ENCODE measurements at places on chromosomes 5 and 9.

DNA sequence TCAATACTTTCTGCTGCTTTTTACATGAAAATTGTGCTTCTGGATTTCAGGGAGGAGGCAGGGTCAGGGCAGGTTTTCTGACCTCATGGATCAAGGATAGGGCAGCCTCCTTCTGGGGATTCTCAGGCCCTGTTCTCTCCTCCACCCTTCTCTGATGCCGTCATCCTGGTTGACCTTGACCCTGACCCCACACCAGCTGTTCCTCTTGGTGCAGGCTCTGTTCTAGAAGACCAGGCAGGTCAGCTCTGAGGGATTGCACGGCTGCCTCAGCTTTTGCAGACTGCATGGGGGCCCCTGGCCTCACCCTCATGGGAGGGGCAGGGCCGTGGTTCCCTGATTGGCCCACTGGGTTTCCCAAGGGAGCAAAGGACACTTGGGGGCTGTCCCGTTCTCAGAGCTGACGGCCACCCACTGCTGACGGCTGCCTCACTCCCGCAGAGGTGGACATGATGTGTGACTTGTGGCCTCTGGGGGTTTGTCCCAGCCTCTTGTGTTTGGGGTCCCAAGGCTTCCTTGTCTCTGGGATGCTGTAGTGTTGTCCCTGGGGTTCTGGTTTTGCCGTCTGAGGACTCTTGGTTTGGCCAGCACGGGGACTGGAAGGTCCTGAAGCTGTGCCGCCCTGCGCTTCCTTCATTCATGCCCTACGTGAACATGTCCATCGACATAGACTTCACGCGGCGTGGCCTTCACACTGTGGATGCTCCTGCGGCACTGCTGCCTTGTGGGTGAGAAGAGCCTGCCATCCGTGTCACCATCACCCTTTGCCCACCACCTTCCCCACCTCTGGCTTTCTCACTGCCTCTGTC is 34.5 kb downstream of the CEP72 start:
- no peaks in the 10 kb centered on the region for H3K27me3 ChIP-seq
- no peaks in the 10 kb centered on the region for H3K4me1 ChIP-seq
- H3K4me3 ChIP-seq: no peak overlapping the region
- H3K36me3 ChIP-seq: peaks cover 4% of the 10 kb centered on the region
- no peak overlapping the region for H3K27ac ChIP-seq

- no peaks in the 10 kb centered on the region for H3K27me3 ChIP-seq
- H3K36me3 ChIP-seq: no peaks in the 10 kb centered on the region
- H3K27ac ChIP-seq: no peak overlapping the region
Measured at GRCh38 chr9:87875060-87875459, 7.6 kb upstream of the SPATA31E1 start.

DNA sequence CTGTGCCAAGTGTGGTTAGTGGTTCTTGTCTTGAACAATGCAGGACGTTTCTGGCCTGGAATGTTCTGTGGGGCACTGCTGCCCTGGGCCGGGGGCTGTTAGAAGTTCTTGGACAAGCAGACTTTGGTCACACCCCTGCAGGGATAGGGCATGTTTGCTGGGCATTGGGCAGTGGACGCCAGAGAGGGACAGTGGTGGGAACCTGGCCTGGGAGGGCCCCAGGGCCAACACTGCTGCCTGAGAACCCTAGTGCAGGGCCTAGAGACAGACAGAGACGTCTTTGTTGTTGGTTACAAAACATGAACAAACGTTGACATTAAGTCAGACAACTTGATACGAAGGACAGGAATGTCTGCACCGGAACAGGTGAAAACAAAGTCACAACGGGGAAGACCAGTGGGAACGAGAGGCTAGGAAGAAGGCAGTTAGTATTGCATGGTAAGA is 57.0 kb downstream of the WNK2 start:
- H3K27ac ChIP-seq: no peak overlapping the region
- peaks cover 8% of the 10 kb centered on the region for H3K4me1 ChIP-seq
- no peaks in the 10 kb centered on the region for H3K27me3 ChIP-seq
- H3K36me3 ChIP-seq: peaks cover 7% of the 10 kb centered on the region
- no peak for DNase-seq
- H3K4me3 ChIP-seq: no peak overlapping the region

DNA sequence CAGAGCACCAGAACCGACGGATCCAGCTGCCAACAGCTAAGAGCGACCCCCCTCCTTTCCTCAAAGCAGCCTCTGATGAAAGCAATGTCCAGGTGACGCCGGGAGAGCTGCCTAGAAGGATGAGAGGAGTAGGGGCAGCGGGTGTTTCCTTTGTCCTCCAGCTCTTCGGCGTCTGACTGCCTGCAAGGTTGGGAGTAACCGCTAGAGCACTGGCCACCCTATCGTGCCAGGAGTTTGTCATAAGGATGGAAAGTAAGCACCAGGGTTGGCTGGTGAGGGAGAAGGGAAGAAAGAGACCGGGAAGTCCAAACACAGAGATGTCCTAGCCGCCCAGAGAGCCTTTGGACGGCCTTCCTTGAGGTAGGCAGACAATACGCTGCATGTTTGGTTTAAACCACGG is 10.8 kb downstream of the MRPL36 start:
- H3K36me3 ChIP-seq: no peaks in the 10 kb centered on the region
- peaks cover 1% of the 10 kb centered on the region for H3K4me1 ChIP-seq
- H3K27ac ChIP-seq: no peak overlapping the region

DNA sequence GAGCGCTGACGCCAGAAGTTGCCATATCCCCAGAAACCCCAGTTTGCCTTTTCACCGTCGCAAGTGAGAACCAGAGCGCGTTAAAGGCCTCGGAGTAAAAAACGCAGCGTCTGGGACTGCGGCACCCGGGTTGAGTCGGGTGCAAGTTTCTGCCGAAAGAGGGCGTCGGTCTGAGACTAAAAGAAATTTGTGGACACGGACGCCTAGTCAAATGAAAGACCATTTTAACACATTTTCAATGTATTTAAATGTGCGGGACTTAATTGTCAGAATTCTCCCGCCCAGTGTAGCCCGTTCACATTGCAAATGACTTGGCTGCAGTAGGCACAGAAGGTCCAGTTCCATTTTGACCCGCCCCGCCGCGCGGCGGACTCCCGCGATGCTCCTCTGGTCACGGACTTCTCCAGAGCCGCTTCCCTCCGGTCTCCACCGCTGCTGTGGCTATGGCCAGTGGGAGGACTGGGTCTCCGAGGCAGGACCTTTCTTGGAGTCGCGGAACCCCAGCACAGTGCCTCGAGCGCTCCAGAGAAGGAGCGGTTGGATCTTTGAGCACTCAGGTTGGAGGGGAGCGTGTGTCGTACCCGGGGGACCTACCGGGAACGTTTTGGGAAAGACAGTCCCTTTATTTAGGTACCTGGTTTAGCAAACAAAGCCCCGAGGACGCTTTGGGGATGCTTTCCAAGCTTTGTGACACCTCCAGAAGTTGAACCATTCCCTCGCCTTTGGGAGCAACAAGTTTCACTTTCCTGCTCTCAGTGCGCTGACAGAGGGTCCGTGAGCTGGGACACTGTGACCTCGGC is 1.2 kb upstream of the NPR3 start:
- no peak overlapping the region for H3K27ac ChIP-seq
- H3K4me3 ChIP-seq: peak overlapping the region; percentile 35
- H3K4me1 ChIP-seq: peaks cover 16% of the 10 kb centered on the region

GRCh38 chr5:178240766-178241165 is 8.2 kb upstream of the PHYKPL start:
- no peak overlapping the region for H3K27ac ChIP-seq
- no peaks in the 10 kb centered on the region for H3K27me3 ChIP-seq
- no peaks in the 10 kb centered on the region for H3K36me3 ChIP-seq
- no peaks in the 10 kb centered on the region for H3K4me1 ChIP-seq
- no peak for DNase-seq

- H3K36me3 ChIP-seq: no peaks in the 10 kb centered on the region
- peak; percentile 50 for DNase-seq
- H3K27me3 ChIP-seq: no peaks in the 10 kb centered on the region
- no peaks in the 10 kb centered on the region for H3K4me1 ChIP-seq
- H3K27ac ChIP-seq: no peak overlapping the region
- no peak overlapping the region for H3K4me3 ChIP-seq
Measured at GRCh38 chr5:8730194-8730593, 815.7 kb downstream of the SEMA5A start.

- no peak overlapping the region for H3K27ac ChIP-seq
- no peaks in the 10 kb centered on the region for H3K36me3 ChIP-seq
- peaks cover 3% of the 10 kb centered on the region for H3K4me1 ChIP-seq
Measured at GRCh38 chr9:36325081-36325828, 67.0 kb upstream of the GNE start.

DNA sequence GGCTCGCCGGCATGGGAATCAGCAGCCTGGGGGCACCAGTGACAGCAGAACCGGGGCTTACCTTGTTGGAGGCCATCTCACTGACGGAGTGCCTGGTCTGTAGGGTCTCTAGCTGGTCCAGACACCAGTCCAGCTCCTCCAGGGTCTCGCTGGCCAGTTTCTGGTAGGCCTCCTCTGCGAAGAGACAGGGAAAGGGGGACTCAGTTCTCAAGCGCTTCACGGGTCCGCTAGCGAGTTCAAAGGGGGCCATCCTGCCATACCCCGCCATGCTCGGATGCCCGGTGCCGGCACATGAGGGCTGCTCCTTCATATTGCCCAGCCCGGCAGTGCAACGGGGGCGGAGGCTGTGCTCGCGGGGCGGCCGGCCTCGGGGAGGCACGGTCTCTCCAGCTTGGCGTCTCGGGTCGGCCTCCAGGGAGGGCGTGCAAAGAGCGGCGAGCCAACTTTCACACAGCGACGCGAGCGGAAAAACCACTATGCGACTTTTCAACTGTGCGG is 456.0 kb downstream of the RAB3C start:
- H3K4me3 ChIP-seq: peak overlapping the region; percentile 76
- no peak overlapping the region for H3K27ac ChIP-seq
- no peak for DNase-seq
- H3K27me3 ChIP-seq: peaks cover 40% of the 10 kb centered on the region
- no peaks in the 10 kb centered on the region for H3K36me3 ChIP-seq

DNA sequence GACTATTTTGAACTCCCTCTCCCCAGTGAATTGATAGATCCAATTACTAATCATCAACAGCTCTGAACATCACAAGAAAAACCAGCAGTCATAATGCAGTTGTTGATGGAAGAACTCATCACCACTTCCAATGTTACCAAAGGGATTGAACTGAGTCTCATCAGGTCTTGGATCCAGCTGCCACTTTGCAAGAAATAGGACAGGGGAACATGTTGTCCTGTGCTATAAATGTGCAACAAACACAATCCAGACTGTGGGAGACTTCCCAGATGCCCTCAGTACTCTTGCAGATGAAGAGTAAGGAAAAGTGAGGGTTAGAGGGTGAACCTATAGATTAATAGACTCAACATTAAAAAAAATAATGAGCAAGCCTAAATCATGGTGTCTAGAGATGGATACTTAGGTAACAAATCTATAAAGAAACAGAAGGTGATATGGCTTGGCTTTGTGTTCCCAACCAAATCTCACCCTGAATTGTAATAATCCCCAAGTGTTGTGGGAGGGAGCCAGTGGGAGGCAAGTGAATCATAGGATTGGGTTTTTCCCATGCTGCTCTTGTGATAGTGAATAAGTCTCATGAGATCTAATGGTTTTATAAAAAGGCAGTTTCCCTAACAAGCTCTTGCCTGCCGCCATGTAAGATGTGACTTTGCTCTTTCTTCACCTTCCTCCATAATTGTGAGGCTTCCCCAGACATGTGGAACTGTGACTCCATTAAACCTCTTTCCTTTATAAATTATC is 63.4 kb upstream of the PAPPA start:
- no peak overlapping the region for H3K4me3 ChIP-seq
- H3K27ac ChIP-seq: no peak overlapping the region
- DNase-seq: no peak
- peaks cover 7% of the 10 kb centered on the region for H3K4me1 ChIP-seq

- H3K27ac ChIP-seq: no peak overlapping the region
- H3K4me1 ChIP-seq: peaks cover 5% of the 10 kb centered on the region
- H3K36me3 ChIP-seq: no peaks in the 10 kb centered on the region
- no peaks in the 10 kb centered on the region for H3K27me3 ChIP-seq
Measured at GRCh38 chr5:173736374-173736773, 119.9 kb upstream of the BOD1 start.

DNA sequence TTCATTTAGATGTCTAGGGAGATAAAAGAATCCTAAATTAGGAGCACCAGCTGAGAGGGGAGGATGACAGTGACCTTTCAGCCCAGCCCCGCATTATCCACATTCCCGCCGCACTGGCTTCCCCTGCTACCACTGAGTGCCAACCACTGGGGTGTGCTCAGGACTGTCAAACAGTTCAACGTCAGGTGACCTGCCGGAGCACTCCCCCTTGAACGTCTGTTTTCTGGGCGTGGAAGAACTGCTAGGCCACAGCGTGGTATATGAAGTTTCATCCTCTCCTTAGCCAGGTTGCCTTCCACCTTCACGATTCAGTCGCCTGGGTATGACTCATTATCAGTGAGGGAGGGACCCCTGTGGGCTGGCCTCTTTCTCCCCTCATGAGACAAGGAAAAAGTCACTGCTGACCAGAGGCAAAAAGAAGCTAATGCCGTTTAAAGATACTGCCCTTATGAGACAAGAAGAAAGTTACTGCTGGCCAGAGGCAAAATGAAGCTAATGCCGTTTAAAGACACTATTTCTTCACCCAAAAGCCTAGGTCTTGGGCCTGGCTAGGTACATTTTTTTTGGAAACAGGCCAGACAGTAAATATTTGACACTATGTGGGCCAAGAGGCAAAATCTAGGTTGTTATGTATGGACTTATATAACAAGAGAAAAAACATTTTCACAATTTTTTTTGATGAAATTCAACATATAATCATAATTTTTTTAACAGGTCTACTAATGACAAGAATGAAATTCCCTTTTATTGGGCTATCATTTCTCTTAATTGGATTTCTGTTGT is 4.6 kb downstream of the NMRK1 start:
- H3K27ac ChIP-seq: peak overlapping the region; percentile 6
- peaks cover 7% of the 10 kb centered on the region for H3K4me1 ChIP-seq
- H3K4me3 ChIP-seq: no peak overlapping the region
- H3K27me3 ChIP-seq: no peaks in the 10 kb centered on the region

DNA sequence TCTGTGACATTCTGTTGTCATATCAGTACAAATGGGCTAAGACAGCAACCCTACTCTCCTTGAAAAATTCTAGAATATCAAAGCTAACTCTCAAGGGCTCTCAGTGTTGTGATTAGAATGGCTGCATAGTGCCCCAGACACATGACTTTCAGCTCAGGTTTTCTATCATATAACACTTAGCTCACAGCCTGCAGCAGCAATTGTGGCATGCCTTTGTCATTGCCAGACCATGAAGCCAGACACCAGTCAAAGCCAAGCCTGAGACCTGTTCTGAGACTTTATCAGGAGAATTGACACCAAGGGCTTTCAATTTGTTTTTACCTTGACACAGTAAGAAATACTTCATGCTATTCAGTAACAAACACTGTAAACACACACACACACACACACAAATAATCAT is 159.0 kb upstream of the SNX2 start:
- no peaks in the 10 kb centered on the region for H3K27me3 ChIP-seq
- H3K27ac ChIP-seq: no peak overlapping the region
- no peaks in the 10 kb centered on the region for H3K36me3 ChIP-seq
- peak; percentile 7 for DNase-seq

- no peaks in the 10 kb centered on the region for H3K4me1 ChIP-seq
- no peak for DNase-seq
- H3K4me3 ChIP-seq: no peak overlapping the region
- H3K27me3 ChIP-seq: peaks cover 9% of the 10 kb centered on the region
Measured at GRCh38 chr5:1356873-1357787, 12.2 kb upstream of the CLPTM1L start.

GRCh38 chr9:2837915-2838314 is 6.0 kb downstream of the PUM3 start:
- H3K36me3 ChIP-seq: peaks cover 14% of the 10 kb centered on the region
- H3K4me3 ChIP-seq: no peak overlapping the region
- peaks cover 27% of the 10 kb centered on the region for H3K4me1 ChIP-seq
- no peaks in the 10 kb centered on the region for H3K27me3 ChIP-seq
- DNase-seq: no peak

GRCh38 chr5:83654427-83654994 is 66.1 kb downstream of the HAPLN1 start:
- no peak overlapping the region for H3K4me3 ChIP-seq
- H3K4me1 ChIP-seq: peaks cover 2% of the 10 kb centered on the region
- no peaks in the 10 kb centered on the region for H3K36me3 ChIP-seq
- DNase-seq: no peak
- H3K27me3 ChIP-seq: no peaks in the 10 kb centered on the region
- H3K27ac ChIP-seq: no peak overlapping the region
